ENCODE measurements at places on chromosomes 12 and 14. TPM values are rescaled to one million over a fixed set of nuclear protein-coding genes. Genes with fewer than 3 reads are reported as not detected.
A peak's percentile ranks its signal among the peaks of the same experiment; 100 is the strongest.

- H3K27ac ChIP-seq = no peak overlapping the region
- H3K36me3 ChIP-seq = no peaks in the 10 kb centered on the region
- H3K27me3 ChIP-seq = no peaks in the 10 kb centered on the region
- DNase-seq = no peak
- 0 out of 2 replicates have a peak, but pooled peaks cover 6% of the 10 kb centered on the region for H3K4me1 ChIP-seq
These were observed 4.9 kb upstream of the PMCH start for GRCh38 chr12:102202556-102202955.

GRCh38 chr12:91432089-91432488, 249.5 kb upstream of the DCN start:
- no peaks in the 10 kb centered on the region for H3K27me3 ChIP-seq
- H3K27ac ChIP-seq = no peak overlapping the region
- DNase-seq = no peak

GRCh38 chr12:115811929-115812328, 465.6 kb downstream of the MED13L start:
- H3K4me1 ChIP-seq = no peaks in the 10 kb centered on the region
- DNase-seq = no peak
- no peaks in the 10 kb centered on the region for H3K36me3 ChIP-seq
- H3K27ac ChIP-seq = no peak overlapping the region

GRCh38 chr14:66831173-66831572, 323.2 kb downstream of the GPHN start:
- no peaks in the 10 kb centered on the region for H3K27me3 ChIP-seq
- no peaks in the 10 kb centered on the region for H3K4me1 ChIP-seq
- no peak for DNase-seq
- H3K27ac ChIP-seq = no peak overlapping the region
- H3K4me3 ChIP-seq = no peak overlapping the region
- H3K36me3 ChIP-seq = no peaks in the 10 kb centered on the region

GRCh38 chr14:26866721-26867120, 268.9 kb upstream of the NOVA1 start:
- no peak overlapping the region for H3K4me3 ChIP-seq
- no peak overlapping the region for H3K27ac ChIP-seq
- DNase-seq = no peak
- no peaks in the 10 kb centered on the region for H3K4me1 ChIP-seq
- no peaks in the 10 kb centered on the region for H3K27me3 ChIP-seq
- no peaks in the 10 kb centered on the region for H3K36me3 ChIP-seq

DNA sequence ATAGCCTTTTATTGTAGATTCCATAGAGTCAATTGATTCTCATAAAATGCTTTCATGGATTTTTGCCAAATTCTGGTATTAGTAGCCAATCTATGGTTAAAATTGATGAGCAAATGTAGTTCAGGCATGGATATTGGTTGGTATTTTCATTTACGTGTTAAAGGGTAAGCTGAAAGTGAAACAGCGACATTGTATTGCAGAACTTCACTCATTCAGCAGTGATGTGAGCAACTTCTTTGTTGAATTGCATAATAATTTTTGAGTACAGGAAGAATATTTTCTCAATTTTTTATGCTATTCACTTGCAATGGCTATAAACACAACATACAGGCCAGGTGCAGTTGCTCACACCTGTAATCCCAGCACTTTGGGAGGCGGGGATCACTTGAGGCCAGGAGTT, 24.2 kb upstream of the FAM222A start:
- H3K27ac ChIP-seq = no peak overlapping the region
- H3K4me3 ChIP-seq = no peak overlapping the region
- H3K27me3 ChIP-seq = 0 out of 2 replicates have a peak, but pooled peaks cover 17% of the 10 kb centered on the region
- DNase-seq = no peak
- H3K36me3 ChIP-seq = no peaks in the 10 kb centered on the region

DNA sequence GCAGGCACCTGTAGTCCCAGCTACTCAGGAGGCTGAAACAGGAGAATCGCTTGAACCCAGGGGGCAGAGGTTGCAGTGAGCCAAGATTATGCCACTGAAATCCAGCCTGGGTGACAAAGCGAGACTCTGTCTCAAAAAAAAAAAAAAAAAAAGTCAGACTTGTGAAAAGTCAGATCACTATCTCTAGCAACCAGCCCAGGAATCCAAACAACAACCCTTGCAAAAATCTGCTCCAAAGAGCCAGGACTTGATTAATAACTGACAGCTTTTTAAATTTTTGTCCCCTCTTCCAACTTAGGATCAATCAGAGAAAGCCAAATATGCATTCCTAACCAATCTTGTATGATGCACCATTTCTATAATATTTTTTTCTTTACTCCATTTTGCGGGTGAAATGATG, 7.7 kb upstream of the NFATC4 start:
- H3K27me3 ChIP-seq = no peaks in the 10 kb centered on the region
- no peak overlapping the region for H3K27ac ChIP-seq
- DNase-seq = no peak
- no peak overlapping the region for H3K4me3 ChIP-seq
- no peaks in the 10 kb centered on the region for H3K36me3 ChIP-seq

- no peak for DNase-seq
- no peaks in the 10 kb centered on the region for H3K36me3 ChIP-seq
- H3K27me3 ChIP-seq = no peaks in the 10 kb centered on the region
- no peaks in the 10 kb centered on the region for H3K4me1 ChIP-seq
These were observed 100.8 kb downstream of the PPM1A start for GRCh38 chr14:60349663-60350365.

- H3K27ac ChIP-seq = no peak overlapping the region
- peaks cover 27% of the 10 kb centered on the region for H3K27me3 ChIP-seq
- no peak for DNase-seq
- H3K4me1 ChIP-seq = no peaks in the 10 kb centered on the region
- H3K4me3 ChIP-seq = no peak overlapping the region
These were observed 160.6 kb downstream of the ANO4 start for GRCh38 chr12:100955139-100955538.

- H3K27me3 ChIP-seq = no peaks in the 10 kb centered on the region
- DNase-seq = no peak
- H3K4me1 ChIP-seq = no peaks in the 10 kb centered on the region
These were observed 912.3 kb upstream of the SEL1L start for GRCh38 chr14:82445810-82446570.

- no peak overlapping the region for H3K27ac ChIP-seq
- H3K4me3 ChIP-seq = no peak overlapping the region
- no peaks in the 10 kb centered on the region for H3K4me1 ChIP-seq
- DNase-seq = no peak
These were observed 81.9 kb downstream of the PELI2 start for GRCh38 chr14:56199982-56200577.

DNA sequence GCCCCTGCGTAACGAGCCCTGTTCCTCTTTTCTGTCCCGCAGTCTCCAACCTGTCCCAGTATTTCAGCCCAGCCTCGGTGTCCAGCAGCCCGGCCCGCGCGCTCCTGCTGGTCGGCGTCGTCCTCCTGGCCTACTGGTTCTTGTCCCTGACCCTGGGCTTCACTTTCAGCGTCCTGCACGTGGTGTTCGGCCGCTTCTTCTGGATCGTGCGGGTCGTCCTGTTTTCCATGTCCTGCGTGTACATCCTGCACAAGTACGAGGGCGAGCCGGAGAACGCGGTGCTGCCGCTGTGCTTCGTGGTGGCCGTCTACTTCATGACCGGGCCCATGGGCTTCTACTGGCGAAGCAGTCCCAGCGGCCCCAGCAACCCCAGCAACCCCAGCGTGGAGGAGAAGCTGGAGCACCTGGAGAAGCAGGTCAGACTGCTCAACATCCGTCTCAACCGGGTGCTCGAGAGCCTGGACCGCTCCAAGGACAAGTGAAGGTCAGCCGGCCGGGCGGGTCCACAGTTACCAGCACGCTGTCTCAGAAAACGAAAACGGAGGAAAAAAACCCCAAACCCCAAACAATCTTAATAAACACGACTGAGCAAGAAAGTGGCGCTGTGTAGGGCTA, 31.6 kb downstream of the BRI3BP start:
- H3K27me3 ChIP-seq = no peaks in the 10 kb centered on the region
- DNase-seq = no peak

DNA sequence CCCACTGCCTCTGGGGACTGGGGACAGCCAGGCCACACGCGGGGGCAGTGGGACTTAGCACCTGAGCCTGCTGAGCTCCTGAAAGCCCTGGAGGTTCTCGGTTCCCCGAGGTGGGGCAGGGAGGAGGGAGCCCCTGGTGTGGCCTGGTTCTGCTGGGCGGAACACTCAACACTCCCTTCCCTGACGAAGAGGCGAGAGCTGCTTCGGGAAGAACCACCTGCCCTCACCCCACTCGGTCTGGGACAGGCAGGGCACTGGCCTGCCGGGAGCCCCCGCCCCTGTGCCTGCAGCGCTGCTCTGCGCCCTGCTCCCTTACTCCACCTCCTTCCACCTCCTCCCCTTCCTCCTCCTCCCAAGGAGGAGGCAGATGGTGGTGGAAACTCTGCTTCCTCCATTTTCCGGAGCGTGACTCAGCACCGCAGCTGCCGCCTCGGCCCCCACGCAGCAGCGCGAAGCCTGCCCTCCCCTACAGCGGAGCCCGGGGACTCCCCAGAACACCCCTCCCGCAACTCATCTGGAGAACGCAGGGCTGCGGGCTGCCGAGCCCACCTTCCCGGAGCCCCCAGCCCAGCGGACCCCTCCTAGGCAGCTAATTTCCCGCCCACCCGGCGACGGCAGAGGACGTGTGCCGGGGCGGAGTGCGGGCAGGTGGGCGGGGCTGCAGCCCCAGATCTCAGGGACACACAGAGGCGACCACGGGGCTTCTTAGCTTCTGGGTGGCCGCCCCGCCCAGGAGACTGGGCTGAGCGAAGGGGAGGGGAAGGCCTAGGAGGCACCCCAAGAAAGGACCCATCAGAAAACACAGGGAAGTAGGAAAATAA, 11.7 kb upstream of the INF2 start:
- peak overlapping the region; percentile 91 for H3K27ac ChIP-seq
- DNase-seq = peak; percentile 83
- peak overlapping the region; percentile 68 for H3K4me3 ChIP-seq
- H3K36me3 ChIP-seq = no peaks in the 10 kb centered on the region
- H3K27me3 ChIP-seq = no peaks in the 10 kb centered on the region

DNA sequence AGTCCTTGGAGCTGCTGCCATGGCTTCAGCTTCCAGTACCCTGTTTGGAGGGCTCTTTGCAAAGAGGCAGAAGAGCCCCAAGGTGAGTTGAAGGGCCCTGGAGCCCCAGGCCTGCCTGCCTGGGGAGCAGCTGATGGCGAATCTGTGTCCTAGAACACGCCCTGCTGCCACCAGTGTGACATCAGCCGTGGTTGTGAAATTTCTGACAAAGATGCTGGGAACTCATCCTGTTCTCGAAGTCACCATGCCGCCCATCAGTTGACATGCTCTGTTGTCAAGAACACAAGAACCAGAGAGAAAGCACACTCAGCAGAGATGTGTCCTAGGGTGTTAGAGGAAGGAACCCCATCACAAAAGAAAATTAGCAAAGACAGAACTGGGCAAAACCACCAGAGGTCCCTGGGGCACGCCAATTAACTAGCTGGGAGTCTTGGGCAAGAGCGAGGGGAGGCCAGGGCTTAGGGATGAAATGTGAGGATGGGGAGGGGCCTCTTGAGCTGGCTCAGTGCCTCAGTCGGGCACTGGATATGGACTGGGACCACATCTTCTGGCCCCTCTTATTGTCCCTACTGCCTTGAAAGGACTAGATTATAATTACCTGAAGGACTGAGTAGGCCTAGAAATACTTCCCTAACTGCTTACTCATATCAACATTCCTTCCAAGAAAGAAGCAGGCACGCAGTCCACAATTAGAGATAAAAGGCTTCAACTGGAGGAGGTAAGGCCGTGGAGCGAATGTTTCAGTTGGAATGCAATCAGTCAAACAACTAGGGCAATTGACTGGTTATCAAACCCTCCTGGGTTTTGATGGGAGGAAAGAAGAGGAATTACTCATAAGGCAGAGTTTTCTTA, 163.1 kb downstream of the CACNA1C start:
- H3K27ac ChIP-seq = no peak overlapping the region
- no peaks in the 10 kb centered on the region for H3K4me1 ChIP-seq
- no peak overlapping the region for H3K4me3 ChIP-seq
- H3K36me3 ChIP-seq = no peaks in the 10 kb centered on the region

DNA sequence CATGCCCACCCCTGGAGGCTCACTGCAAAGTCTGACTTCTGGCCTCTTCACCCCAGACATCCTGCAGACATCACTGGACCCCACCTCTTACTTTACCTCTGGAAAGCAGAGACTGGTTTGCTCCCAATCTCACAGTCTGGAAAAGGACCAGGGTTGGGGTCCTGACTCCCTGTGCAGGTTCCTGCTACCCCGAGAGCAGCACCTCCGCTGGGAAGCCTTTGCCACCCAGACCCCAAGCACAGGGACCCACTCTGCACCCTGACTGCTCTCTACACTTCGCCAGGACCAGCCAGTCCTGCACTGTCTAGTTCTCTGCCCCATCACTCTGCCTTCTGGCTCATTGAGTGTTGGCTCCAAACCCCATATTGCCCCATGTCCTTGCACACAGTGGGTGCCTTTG, 16.0 kb downstream of the FOXN4 start:
- H3K4me1 ChIP-seq = no peaks in the 10 kb centered on the region
- H3K4me3 ChIP-seq = no peak overlapping the region
- no peak overlapping the region for H3K27ac ChIP-seq
- H3K27me3 ChIP-seq = peaks cover 53% of the 10 kb centered on the region
- DNase-seq = no peak
- no peaks in the 10 kb centered on the region for H3K36me3 ChIP-seq

DNA sequence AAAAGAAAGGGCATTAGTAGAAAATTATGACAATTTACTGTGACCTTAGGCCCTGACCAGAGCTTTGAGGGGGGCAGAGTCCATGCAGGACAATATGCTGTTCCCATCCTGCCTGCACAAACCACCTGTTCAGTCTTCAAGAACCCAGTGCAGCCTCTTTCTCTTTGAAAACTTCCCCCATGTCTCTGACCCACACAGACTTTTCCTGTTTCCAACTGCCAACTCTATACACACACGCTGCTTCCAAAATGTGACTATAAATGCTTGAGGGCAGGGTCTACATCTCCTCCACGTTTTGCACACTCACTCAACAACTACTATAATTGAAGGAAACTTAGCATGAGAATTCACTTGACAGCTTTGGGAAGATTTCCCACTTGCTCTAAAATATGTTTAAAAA, 36.6 kb upstream of the SYCP3 start:
- no peak for DNase-seq
- H3K27ac ChIP-seq = no peak overlapping the region
- no peaks in the 10 kb centered on the region for H3K4me1 ChIP-seq

GRCh38 chr14:55867719-55868118, 250.5 kb upstream of the PELI2 start:
- H3K36me3 ChIP-seq = no peaks in the 10 kb centered on the region
- no peaks in the 10 kb centered on the region for H3K27me3 ChIP-seq
- DNase-seq = no peak
- no peak overlapping the region for H3K4me3 ChIP-seq

The CYP46A1 gene
- total RNA-seq = not detected

The CD63 gene
- 536 TPM for total RNA-seq

The RAB3IP gene
- 30.5 TPM for total RNA-seq

The AQP6 gene
- not detected for total RNA-seq

Measured in PC-9 (cell line).